ENCODE measurements at places on chromosomes 7 and 10.

GRCh38 chr7:155791214-155791737 is 21.0 kb downstream of the SHH start:
- DNase-seq, result no peak

DNA sequence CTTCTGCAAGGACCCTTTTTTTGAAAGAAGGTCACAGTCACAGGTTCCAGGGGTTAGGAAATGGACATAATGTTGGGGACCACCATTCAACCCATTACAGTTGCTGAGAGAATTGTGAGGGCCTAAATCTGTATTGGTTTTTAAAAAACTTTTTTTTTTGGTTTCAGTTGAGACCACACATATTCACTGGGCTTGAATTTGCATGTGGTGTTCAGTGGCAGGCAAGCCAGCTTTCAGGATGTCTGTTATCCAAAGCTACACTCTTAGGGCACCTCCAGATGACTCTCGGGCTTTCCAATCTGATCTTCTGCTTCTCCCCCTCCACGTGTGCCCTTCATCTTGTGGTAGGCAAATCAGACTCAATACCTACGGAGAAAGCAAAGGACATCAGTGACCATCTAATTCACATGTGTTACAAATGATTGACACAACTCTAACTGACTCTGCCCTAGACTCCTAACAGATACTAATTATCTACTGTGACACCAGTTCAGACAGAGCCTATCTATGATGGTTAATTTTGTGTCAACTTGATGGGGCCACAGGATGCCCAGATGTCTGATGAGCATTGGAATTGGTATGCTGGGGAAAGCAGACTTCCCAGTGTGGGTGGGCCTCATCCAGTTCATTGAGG is 93.3 kb upstream of the ELMO1 start:
- no peak for DNase-seq

DNA sequence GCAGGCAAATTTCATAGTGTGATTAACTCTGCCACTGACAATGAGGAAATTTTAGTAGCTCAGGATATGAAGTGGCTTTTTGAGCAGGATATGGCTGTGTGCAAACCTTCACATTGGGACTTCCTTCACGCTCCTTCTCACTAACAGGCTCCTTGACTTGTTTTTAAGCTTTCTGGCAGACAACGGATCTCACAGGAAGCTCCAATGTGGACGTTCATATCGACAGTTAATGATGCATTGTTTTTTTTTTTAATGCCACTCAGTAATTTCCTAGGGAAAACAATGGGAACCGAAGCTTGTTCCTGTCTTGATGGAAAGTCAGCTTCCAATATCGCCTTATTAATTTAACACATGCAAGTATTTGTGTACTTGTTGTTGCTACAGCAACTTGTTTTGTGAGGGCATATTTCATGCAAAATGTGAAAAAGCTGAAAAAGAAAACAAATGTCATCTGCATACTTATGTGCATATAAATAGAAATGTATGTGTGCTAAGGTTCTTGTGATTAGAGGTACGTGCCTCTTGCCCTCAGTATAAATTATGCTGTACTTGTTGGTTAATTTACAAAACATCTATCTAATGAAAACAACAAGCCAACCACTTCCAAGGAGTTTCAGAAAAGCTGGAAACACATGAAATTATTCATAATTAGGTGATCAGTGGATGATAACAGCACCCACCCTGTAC is 84.7 kb downstream of the NRP1 start:
- DNase-seq, result no peak

DNA sequence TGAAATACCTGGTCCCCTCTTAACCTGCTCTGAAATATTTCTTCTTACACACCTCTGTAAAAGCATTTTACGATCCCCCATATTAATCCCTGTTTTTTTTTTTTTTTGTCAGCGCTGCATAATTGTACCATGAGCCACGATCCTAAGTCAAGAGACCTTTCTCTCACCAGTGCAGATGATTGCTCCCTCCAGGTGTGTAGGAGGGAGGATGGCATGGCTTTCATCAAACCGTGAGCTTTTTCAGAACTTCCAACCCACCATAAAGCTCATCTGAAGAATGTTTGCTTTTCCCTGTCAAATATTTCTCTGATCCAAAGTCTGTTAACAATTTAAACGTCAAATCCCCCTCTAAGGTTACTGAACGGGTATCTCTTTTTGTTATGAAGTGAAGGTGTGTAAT is 28.2 kb upstream of the SEPHS1 start:
- DNase-seq, result no peak

DNA sequence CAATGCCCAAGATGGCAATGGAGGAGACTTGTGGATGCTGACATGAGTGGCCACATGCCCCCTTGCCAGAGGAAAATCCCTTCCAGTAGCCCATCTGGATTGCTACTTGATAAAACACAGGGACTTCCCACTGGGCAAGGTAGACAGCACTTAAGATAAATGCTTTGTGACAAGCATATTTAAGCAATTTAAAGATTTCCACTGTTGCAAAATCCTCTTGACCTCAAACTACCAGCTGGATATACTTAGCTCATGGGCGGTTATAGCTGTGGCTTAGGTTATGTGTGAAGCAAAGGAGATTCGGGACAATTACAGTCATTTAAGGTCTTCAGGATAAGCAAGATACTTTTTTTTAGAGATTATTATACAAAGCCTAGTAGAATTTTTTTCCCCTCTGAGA is 238.1 kb downstream of the BMPER start:
- no peak for DNase-seq

DNA sequence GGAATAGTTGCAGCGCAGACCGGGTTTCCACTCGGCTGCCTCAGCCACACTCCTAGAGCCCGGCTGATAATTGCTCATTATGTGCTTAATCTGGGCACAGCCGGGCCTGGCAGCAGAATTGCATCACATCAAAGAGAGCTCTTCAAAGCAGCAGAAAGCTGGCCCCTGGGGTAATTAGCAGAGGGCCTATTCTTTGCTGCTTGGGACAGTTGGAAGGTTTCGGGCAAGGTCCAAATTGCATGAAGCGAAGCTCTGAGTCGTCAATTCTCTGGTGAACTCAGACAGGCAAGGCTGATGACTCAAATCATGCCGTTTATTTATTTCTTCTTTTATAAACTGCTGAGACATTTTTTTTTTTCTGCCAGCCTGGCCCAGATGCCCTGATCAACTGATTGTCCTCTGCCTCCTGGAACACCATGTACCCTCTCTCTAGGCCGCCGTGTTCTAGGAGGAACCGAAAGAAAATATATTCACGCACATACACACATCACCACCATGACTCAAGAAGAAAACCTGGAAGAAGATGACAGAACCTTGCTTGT is 242.2 kb downstream of the RAB11FIP2 start:
- no peak for DNase-seq

- no peak for DNase-seq
Observed at GRCh38 chr10:43284341-43284910, 17.6 kb upstream of the RASGEF1A start.

- no peak for DNase-seq
Observed at GRCh38 chr7:132377015-132377414, 199.3 kb downstream of the PLXNA4 start.

DNA sequence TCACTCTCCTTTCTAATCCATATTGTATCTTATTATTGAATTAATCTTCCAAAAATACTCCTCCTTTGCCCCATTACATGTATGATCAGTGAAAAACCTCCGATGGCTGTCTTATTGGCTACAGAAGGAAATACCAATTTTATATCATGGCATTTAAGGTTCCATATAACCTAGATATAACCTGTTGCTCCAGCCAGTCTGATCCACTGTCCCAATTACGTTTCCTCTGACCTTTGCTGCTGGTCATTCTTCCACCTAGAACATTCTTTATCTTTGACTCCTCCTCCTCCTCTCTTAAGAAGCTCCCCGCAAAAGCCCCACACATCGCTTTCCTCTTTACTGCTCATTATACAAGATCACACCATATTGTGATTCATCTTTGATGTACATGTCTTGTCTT is 161.5 kb downstream of the RNLS start:
- DNase-seq, result no peak

- no peak for DNase-seq
Observed at GRCh38 chr10:103787331-103787730, 68.0 kb downstream of the SH3PXD2A start.

DNA sequence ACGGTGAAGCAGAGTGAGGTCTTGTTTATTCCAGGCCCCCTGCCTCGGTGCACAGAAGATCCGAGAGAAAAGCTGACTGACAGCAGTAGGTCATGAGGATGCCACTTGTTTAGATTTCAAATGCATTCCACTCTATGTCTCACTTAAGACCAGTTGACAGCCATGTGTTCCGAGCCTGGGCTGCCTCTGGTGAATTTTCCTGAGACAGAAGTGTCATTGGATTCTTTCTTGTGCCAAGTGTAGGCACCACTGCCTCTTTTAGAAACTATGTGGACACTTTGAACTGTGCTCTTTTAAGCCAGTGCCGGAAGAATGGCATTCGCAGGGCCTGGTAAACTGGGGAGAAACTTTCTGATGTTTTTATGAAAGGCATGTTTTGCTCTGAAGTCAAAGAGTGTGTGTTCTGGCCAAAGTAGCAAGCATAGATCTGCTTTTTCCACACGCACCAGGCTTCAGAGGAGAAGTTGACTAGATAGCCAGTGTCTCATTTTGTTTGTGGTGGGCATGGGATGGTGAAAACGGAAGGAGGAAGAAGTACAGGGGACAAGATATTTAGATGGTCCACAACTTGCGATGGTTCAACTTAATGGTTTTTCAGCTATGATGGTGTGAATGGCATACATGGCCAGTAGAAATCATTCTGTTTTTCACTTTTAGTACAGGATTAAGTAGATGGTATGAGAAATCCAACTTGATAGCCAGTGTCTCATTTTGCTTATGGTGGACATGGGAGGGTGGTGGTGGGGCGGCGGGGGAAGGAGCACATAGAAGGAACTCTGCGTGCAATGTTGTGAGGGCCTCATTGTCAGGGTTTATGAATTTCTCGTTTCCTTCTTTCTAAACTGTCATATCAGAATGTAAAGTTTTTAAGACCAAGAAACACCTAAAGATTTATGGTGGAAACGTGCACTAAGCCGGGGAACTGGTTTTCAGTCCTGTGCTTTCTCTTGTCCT is 41.5 kb downstream of the CYP17A1 start:
- no peak for DNase-seq

DNA sequence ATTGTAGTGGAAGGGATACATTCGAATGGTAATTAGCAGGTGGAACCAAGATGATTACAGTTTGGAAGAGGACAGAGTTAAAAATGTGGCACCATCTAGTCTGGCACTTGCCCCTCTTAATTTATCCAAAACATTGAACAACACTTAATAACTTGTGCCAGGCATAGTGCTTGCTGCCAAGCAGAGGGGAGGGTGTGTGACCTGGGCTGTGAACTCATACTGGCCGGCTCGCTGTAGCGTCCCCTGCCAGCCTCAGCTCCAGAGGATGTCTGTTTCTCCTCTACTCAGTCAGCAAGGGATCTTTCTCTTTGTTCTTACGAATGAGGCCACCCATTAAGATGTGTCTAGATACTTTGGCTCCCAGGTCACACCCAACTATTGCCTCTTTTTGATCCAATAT is 179.4 kb upstream of the INHBA start:
- DNase-seq, result no peak

GRCh38 chr7:8147760-8148463 is 114.1 kb downstream of the ICA1 start:
- no peak for DNase-seq

DNA sequence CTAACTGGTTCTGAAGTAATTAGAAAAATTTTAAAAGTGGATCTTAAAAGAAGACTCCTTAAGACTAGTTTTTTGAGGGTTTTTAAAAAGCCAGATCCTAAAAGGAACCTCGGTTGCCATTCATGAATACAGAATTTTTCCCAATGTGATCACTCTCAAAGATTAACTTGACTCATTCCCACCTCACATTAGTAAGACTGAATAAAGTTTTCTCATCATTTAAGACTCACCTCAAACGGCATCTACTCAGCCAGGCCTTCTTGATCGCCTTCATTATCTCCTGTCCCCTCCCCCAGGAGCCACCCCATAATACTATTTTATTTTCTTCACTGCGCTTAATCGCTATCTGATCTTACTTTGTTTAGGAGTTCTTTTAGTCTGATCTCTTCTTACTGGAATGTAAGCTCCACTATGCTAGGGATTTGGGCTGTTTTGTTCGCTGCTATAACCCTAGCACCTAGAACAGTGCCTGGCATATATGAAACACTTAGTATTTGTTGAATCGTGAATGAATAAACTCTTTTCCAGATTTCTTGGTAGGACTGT is 55.9 kb upstream of the PCGF5 start:
- DNase-seq, result no peak

- no peak for DNase-seq
Observed at GRCh38 chr7:2139004-2139699, 93.6 kb downstream of the MAD1L1 start.

DNA sequence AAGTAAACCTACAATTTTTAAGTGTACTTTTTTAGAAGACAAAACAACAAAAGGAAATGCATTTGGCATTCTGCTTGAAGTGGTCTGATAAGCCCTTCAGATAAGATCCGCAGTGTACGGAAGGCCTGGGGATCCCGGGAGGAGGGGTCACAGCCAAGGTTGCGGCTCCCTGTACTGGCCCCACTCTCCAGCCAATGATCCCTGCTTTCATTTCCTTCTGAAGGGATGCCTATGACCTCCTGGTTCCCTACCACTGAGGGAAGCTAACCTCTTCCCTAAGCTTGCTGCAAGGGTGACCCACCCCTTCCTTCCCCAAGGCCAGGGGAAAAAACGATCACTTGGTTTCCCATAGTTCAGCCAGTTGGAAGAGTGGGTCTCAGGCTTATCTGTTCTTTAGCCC is 5.3 kb downstream of the DENND2A start:
- no peak for DNase-seq

DNA sequence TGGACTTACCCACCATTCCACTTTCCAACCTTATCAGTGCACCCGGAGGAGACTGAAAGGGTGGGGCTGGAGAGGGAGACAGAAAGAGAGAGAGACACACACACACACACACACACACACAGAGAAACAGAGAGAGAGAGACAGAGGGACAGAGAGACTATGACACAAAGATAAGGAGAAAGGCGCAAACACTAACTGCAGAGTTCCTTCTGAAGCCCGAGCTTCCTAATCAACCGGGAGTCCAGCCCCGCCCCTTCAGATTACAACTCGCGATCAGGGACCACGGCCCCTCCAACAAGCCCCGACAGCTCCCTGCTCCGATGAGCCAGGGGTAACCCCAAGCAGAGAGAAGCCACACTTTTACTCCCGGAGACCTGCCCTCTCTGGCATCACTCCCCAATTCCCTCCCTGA is 499 bp downstream of the GAL3ST4 start:
- no peak for DNase-seq

GRCh38 chr10:24793648-24794379 is 70.1 kb upstream of the ARHGAP21 start:
- DNase-seq, result peak; percentile 30

DNA sequence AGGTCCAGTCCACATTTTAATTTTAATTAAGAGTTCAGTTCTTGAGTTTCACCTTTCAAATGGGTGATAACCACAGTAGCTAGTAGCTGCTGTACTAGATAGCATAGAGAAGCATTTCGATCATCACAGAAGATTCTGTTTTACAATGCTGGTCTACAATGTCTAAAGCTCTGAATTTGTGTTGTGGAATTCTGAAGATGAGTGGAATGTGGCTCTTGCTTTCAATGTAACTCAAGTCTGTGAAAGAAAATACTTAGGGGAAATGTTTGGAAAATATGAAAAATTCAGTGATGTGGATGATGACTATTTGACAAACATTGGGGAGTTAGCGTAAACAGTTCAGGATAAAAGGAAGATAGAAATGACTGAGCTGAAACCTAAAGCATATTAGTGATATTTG is 139.4 kb downstream of the GNAT3 start:
- peak; percentile 27 for DNase-seq

GRCh38 chr7:1120791-1121190 is 32.9 kb downstream of the GPER1 start:
- DNase-seq, result no peak

Data from AG08396 (cell line).